ENCODE measurements at places on chromosomes 5 and 9. TPM values are rescaled to one million over a fixed set of nuclear protein-coding genes. Genes with fewer than 3 reads are reported as not detected.
A peak's percentile ranks its signal among the peaks of the same experiment; 100 is the strongest.

GRCh38 chr9:89615661-89616060, 10.8 kb downstream of the GADD45G start:
- no peak for DNase-seq

POLR3G gene
- total RNA-seq, result 27.1 TPM

CCDC183 gene
- total RNA-seq, result 0.20 TPM

- no peak for DNase-seq
Measured at GRCh38 chr5:36017004-36017403, 25.8 kb upstream of the UGT3A1 start.

IGIP gene
- 1.3 TPM for total RNA-seq

GRCh38 chr5:134997015-134997414, 29.3 kb downstream of the CATSPER3 start:
- no peak for DNase-seq

GRCh38 chr9:89724659-89725058, 119.8 kb downstream of the GADD45G start:
- DNase-seq, result no peak

PCDHB5 gene
- not detected for total RNA-seq

DNA sequence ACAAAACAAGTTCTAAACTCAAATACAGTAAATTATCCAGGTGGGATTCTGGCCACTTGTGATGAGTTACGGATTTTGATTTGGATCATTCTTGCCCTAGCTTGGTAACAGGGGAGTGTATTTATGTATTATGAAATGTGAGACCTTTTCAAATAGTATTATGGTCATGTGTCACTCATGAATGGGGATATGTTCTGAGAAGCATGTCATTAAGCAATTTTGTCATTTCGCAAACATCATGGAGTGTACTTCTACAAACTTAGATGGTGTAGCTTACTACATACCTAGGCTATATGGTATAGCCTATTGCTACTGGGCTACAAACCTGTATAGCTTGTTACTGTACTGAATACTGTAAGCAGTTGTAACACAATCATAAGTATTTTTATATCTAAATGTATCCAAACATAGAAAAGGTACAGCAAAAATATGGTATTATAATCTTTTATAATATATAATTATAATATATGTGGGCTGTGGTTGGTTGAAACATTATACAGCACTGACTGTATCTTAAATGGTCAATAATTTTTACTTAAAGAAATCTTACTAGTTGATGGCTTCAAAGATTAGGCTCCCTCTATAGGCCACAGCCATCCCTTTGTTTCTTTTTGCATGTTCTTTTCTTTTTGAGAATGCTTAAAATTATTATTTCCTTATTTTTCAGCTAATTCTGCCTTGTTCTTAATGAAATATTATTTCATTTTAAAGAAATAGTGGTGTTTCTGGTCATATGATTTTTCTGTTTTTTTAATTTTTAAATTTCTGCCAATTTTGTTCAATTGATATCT, 128.4 kb downstream of the MAST4 start:
- no peak for DNase-seq

GRCh38 chr5:127070243-127070642, 3.1 kb downstream of the C5orf63 start:
- no peak for DNase-seq

OR1J2 gene
- not detected for total RNA-seq

- peak; percentile 98 for DNase-seq
Measured at GRCh38 chr5:157172403-157172802, 6.3 kb upstream of the GARIN3 start.

LMX1B gene
- total RNA-seq, result not detected

GRCh38 chr9:18921366-18922075, 111.5 kb downstream of the SAXO1 start:
- no peak for DNase-seq

BRINP1 gene
- not detected for total RNA-seq

ADAMTSL1 gene
- not detected for total RNA-seq

GRCh38 chr9:113298924-113299770, 4.0 kb downstream of the RNF183 start:
- no peak for DNase-seq

- peak; percentile 42 for DNase-seq
Measured at GRCh38 chr9:69120380-69121154, 53.5 kb upstream of the TJP2 start.

DNA sequence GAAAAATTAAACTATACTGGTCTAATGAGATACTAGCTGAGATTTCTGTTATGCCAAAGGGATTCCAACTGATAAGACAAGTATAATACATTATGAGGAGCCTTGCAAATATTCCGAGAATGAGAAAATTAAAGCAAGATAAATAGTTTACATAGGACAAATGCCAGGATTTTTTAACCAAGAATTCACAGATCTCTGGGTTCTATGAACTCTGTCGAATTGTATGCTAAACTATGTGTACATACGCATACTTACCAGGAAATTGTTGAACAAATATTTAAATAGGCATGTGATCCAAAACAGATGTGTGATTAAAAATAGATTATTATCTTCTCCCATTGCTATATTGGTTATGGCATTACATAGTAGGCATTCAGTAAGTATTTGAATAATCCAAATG, 616.6 kb downstream of the GABRG2 start:
- no peak for DNase-seq

GRCh38 chr5:158511454-158511853, 588.3 kb downstream of the EBF1 start:
- peak; percentile 4 for DNase-seq

LRRC26 gene
- total RNA-seq, result not detected

GRCh38 chr5:134976841-134977240, 9.1 kb downstream of the CATSPER3 start:
- no peak for DNase-seq

SLC6A19 gene
- total RNA-seq, result not detected

Measured in activated CD8-positive, alpha-beta T cell treated with anti-CD3 and anti-CD28 coated beads for 36 hours (primary cell).